ENCODE measurements at places on chromosomes 7 and 10.

DNA sequence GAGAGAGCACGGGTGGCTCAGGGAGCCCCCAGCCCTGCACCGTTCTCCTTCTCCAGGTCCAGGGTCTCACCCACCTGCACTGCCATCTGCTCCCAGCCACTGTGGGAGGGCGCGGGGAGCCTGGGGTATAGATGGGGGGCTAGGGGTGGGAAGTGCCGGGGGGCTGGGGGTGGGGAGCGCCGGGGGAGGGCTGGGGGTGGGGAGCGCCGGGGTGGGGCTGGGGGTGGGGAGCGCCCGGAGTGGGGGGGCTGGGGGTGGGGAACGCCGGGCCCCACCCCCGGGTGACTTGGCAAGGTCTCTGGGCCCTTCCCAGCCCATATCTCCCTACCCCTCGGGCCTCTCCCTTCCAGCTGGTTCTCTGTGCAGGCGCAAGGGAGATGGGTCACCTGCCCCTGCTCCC lies at the start of gene GRIFIN:
Gene GRIFIN (minus strand): TSS at position 101 of the 400 bp plus-strand sequence. CDS start 15 bp downstream, at position 86.
- no peak for DNase-seq

GRCh38 chr10:13670311-13670710 lies 83.5 kb downstream of the PRPF18 start:
- DNase-seq, result no peak

- no peak for DNase-seq
Observed at GRCh38 chr7:12769444-12769843, 82.0 kb downstream of the ARL4A start.

DNA sequence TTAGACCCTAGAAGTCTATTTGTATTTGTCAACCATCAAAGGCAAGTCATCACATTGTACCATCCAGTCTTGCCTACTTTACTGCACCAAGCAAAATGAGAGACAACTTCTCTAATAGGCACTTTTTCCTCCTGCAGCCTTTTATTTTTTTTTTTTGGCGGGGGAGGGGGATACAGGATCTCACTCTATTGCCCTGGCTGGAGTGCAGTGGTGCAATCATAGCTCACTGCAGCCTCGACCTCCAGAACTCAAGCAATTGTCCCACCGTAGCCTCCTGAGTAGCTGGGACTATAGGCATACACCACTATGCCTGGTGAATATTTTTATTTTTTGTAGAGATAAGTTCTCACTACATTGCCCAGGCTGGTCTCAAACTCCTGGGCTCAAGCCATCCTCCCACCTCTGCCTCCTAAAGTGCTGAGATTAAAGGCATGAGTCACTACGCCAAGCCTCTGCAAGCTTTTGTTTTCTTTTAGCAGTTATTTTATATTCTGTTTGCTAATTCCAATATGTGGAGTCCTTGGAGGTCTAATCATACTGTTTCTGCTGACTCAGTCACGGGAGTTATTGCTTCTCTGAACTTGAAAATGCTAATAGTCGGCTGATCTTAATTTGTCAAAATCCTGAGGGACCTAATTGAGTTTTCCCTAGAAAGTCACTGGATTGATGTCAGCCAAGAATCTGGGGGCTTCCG lies 14.2 kb downstream of the KPNA7 start:
- DNase-seq, result no peak

- no peak for DNase-seq
Observed at GRCh38 chr7:80907141-80907601, 11.7 kb downstream of the SEMA3C start.

GRCh38 chr10:61313460-61313859 lies 139.7 kb downstream of the TMEM26 start:
- no peak for DNase-seq

- DNase-seq, result peak; percentile 8
Observed at GRCh38 chr10:121313119-121313875, 284.9 kb downstream of the FGFR2 start.

GRCh38 chr7:82528577-82529310 lies 85.2 kb upstream of the CACNA2D1 start:
- DNase-seq, result no peak

DNA sequence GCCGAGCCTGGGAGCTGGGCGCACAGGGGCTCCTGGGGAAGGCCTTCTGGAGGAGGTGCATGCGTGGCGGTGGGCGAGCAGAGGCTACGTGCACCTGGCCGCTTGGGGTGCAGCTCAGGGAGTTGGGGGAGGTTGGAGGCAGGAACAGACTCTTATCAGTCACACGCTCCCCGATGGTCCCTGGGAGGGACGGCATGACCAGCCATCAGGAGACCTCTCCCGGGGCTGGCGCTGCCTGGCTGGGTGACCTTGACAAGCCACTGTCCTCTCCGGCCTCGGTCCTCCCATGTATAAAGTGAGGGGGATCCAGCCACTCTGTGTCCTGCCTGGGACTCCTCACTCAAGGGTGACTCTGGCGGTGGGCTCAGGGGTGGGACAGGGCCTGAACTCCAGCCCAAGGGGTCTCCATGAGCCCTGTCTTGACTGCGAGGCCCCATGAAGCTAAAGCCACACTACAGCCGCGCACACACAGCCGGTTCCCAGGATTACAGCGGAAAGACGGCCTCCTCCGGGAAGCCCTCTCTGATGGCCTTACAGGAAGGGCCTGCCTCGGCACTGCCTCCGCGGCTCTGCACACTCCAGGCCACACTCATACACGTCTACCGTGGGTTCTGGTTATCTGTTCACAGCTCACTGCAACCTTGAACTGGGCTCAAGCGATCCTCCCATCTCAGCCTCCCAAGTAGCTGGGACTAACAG lies 2.3 kb downstream of the TMEM184A start:
- no peak for DNase-seq

DNA sequence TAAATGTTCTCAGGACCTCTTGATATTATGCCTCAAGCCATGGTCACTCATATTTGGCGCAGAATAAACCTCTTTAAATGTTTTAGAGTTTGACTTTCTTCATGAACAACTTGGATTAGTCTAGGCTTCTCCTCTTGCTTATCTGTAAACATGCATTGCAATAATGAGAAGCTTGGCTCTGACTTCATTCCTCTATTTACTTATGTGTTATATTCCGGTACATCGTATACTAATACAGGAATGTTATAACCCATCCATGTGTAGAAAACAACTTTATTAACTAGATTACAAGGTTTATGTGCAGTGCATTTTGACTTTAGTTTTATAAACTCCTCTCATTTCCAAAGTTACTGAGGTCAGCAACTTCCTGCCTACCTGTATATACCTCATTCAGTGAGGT lies 944.3 kb upstream of the GHITM start:
- no peak for DNase-seq

DNA sequence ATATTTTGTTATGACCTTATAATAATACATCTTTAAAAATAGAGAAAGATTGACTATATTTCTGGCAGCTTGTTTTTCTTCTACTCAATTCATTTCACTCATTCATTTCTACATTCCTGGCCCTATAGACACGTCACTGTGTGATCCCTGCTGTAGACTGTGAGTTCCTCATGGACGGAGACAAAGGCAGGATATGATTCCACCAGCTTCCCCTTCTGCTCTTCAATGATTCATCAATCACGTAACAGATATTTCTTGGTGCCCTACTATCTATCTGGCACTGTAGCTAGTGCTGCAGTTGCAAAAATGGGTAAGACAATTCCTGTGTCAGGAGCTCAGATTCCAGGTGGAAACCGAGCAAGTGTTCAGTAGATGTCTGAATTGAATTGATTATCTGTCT lies 415.0 kb downstream of the SFMBT2 start:
- no peak for DNase-seq

GRCh38 chr10:30834651-30835050 lies 197.0 kb downstream of the ZNF438 start:
- no peak for DNase-seq

DNA sequence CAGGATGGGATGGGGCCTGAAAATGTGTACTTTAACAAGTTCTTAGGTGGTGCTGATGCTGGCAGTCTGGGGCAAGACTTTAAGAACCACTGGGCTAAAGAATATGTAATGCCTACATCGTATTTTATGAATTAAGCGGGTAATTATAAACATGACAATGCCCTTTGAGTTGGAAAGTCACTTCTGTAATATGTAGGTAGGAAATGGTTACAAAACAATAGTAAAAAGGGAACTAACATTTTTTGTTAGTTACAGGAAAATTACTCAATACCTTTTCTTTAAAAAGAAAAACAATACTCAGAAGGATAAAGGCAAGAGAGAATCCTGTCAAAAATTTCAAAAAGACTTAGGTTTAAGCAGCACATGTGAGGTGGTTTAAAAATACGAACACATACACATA lies 48.3 kb upstream of the STEAP4 start:
- DNase-seq, result no peak
